Epithelial cell of proximal tubule (primary cell): ENCODE measurements at places on chromosomes 11 and 22.

DNA sequence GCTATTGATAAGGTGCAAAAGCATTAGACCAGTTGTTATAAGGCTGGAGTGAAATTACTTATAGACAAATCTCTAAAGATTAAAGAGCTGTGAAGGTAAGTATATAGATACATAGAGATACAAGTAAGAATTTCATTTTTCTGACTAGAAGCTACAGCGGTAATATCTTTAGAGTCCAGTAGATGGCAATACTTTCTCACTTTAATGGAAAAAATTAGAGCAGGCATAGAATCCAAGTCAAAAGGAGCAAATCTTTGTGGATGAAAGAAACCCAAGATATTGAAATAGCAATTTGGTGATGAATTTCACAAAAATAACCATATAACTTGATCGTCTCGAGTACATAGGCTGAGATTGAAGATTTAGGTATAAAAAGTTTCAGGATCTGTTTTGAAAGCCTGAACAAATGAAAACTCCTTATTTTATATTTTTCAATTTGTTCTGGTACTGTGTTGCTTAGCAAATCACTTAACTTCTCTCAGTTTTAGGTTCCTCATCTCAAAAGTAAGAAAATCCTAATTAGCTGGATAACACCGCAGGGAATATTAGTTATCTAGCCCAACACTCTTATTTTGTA, 81.9 kb downstream of the UVRAG start:
- DNase-seq = no peak

- no peak for DNase-seq
Measured at GRCh38 chr22:49753961-49754695, 73.5 kb downstream of the BRD1 start.

DNA sequence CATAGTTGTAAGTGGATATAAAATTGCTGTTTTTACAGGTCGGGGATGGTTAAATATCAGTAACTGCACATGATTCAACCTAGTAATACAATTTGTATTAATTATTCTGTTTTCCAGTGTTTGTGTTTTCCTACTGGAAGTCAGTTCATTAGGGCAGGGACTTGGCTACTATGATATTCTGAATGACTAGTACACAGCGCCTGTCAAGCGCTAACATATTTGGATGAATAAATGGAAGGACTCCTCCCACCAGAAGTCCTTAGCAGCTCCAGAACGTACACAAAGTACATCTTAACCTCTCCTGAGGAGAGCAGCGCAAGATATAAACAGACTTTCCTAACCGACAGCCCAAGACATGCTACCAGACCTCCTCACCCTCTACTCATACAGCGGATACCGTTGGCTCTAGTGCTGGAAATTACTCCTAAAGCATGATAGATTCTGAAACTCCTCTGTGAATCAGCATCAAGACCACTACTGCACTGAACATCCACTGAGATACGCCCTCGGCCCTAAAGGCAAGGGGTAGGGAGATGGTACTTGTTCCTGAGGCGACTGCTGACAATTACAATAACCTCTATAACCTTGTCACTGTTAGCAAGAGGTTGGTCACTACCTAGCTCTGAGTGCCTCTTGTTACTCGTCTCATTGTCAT, 79.1 kb downstream of the RDX start:
- no peak for DNase-seq

DNA sequence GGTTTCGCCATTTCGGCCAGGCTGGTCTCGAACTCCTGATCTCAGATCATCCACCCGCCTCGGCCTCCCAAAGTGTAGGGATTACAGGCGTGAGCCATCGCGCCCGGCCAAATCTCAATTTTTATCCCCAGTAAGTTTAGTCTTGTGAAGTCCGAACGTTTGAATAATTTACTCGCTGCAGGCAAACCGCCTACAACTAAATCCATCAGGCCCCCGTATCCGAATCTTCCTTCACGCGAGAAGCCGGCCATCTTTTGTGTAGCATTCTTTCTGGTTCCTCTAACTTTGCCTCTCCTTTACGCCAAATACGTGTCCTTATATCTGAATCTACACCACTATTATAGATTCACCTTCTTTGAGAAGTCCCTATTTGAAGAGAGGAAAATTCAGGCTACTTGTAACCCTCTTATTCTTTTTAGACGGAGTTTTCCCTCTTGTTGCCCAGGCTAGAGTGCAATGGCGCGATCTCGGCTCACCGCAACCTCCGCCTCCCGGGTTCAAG, 581 bp upstream of the EIF3L start:
- no peak for DNase-seq

DNA sequence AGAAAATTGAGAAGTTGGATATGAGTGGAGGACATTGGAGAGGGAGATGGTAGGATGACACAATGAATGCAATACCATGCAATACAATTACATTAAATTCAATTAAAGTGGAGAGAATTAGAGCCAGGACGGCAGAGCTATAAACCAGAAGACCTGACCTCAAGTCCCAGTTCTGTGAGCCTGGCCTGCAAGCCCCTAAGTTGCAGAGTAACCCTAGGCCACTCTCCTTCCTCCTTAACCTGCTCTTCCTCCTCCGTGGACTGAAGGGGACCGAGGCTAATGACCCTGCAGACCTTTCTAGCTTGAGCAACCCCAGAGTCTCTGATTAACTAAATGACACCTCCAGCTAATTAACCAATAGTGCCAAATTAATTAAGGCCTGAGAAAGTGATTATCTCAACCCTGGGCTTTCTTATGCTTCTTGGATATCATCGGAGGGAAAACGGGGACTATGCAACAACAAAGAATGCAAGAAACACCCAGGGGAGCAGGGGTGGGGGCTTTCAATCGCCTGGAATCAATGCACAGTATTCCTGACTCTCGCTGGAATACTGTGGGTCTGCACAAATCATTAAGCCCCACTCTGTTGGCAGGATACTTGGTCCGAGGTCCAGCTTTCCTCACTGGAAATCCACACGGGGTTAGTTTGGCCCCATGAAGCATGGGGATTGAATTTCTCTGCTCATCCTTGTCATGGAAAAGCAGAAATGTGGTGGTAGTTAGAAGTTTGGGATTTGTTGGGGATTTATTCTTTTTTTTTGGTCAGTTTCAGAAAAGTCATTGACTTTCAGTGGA, 548.3 kb downstream of the MN1 start:
- no peak for DNase-seq

DNA sequence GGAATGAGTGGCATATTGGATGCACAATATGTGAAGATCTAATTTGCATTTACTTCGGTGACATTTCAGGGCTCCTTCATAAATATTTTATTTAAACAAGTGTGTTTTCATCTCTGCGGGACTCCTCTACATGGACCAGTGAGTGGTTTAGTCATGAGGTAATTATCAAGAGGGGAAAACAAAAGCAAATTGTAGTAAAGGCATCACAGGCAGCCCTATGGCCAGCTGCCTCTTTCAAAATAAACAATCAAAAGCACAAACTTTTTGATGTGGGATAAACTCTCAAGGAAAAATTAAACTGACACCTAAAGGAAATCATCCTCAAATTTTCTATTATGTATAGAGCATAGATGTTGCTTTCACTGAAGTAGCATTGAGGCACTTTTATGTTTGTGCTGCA, 6.0 kb downstream of the SYT9 start:
- no peak for DNase-seq

DNA sequence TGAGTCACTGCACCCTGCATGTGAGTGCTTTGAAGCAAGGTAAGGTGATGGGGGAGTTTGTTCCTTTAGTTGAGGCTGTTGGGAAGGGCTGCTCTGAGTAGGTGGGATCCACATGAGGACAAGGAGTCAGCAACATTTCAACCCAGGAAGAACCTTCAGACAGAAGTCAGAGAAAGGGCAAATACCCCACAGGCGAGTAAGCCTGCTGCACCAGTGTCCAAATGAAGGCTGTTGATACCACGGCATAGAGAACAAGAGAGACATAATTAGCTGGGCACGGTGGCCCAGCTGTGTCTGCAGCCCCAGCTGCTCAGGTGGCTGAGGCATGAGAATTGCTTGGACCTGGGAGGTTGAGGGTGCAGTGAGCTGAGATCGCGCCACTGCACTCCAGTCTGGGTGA, 54.3 kb upstream of the CLMP start:
- DNase-seq = no peak

DNA sequence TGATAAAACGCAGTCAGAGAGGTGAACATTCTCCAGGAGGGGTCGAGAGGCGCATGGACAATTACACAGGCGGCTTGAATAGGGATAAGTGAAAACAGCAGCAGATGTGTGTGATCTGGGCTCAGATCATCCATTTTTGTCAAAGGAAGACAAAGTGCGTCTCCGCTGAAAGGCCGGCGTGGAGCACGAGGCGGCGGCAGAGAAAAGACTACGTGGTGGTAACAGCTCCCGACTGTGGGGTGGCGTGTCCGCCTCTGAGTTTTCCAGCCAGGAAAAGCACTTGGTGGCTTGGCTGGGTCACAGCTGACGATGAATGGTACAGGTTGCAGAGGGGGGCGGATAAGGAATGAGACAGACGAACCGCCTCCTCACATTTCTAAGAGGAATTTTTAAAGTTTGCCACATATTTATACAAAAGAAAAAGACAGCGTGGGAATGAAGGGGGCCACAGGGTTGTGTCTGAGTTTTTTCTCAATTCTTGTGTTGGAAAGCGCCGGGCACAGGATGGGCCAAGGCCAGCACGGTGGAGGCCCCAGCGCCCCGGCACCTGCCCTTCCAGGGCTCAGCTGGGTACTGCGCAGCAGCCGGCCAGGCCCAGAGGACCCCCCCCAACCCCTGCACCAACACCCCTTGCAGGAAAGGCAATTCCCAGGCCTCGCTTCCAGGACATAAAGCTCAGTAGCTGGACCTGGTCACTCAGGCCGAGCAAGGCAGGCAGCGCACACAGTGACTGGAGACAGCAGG, 80.4 kb downstream of the TRMU start:
- no peak for DNase-seq

GRCh38 chr22:22988150-22988549, 82.2 kb upstream of the GNAZ start:
- no peak for DNase-seq

GRCh38 chr11:27312110-27312509, 50.9 kb downstream of the CCDC34 start:
- peak; percentile 41 for DNase-seq

- no peak for DNase-seq
Measured at GRCh38 chr11:103798026-103798425, 238.4 kb upstream of the DDI1 start.

GRCh38 chr11:121927789-121928188, 188.2 kb downstream of the BLID start:
- DNase-seq = no peak

DNA sequence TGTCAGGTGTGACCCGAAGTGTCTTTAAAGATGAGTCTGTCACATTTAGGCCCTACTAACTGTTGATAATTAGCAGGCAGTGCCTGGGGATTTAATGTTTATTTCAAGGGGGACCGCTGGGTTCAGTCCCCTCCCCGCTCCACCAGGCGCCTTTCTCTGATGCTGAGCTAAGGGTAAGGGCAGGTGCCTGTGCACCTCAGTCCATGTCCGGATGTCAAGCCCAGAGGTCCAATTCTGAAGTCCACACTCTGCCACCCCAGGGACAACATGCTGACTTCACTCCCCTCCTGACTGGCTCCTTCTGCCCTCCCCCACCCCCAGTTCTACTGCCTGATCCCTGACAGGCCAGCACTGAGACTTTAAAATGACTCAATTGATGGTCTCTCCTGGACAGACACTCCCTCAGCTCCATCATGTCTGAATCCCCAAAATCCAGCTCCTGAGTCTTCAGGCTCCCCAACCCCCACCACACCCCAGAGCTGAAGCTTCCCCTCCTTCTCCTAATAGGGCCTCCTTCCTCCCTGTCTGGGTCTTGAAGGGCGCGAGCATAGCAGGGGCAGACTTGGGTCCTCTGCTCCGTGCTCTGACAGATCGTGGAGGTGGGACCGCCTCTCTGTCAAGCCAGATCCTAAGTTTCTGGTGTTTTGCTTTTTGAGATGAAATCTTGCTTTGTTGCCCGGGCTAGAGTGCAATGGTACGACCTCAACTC, 49.8 kb upstream of the ANO1 start:
- no peak for DNase-seq

GRCh38 chr11:115357066-115357465, 147.1 kb downstream of the CADM1 start:
- no peak for DNase-seq

DNA sequence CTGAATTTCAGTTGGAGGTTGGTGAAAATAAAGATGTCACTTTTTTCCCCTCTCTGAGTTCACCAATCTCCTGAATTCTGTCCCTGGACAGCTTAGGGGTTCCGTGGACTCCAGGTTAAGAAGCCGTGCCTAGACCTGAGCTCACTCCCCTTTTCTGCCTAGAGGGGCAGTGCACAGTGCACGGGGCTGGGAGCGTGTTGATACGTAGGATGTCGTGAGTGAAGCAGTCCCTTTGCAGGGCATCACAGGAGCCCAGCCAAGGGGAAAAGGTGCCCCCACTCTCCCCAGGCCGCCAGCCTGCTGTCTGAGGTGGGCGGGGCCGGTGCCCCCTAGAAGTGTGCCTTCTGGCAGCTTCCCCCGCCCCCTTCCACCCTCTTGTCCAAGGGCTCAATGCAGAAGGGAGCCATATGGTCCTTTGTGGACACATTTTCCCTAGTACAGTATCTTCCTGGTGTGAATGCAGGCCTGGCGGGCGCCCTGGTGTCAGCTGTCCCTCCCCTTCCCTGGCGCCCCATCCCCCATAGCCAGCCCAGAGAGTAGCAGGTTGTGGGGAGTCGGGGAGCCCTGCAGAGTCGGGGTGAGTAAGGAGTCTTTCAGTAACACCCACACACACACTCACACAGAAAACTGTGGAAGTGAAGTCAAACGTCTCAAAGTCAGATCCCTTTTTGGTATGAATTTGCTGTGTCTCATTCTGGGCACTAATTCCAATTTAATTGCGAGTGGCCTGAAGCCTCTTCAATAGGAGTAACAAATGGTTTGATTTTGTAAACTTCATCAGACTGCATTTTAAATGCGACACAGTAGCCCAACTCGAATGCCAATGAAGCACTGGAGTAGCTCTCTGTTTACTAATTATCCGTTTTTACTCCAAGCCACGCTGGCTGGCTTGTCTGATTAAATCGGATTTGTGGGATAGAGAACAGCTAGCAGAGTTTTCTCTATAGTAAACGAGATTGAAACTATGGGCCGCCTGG, 67.5 kb upstream of the NNMT start:
- no peak for DNase-seq

DNA sequence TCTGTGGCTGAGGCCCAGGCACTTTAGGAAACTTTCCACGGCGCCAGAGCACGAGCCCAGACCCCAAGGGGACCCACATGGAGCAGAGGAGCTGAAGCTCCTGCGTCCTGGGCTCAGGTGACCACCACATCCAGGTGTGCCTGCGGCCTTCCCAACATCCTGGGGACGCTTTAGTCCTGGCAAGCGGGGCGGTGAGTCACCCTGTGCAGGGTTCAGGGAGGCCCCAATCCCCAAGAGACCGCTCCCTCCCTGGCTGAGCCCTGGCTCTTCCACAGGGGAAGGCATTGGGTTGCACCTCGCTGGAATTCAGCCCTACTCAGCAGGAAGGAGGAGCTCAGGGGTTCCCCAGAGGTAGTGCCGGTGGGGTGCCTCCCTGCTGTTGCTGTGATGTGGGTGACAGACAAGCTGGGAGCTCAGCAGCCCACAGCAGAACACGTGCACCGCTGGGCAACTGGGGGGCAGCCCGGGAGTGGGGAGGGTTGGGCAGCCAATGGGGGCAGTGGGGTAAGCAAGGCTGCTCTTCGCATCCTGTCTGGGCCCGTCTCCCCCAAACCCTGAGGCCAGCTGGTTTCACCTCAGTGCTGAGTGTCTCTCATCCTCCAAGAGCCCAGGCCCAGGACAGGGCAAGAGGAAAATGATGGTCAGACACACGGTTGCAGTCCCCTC, 802.8 kb downstream of the BRD1 start:
- no peak for DNase-seq
